ENCODE measurements at places on chromosomes 4 and X.

DNA sequence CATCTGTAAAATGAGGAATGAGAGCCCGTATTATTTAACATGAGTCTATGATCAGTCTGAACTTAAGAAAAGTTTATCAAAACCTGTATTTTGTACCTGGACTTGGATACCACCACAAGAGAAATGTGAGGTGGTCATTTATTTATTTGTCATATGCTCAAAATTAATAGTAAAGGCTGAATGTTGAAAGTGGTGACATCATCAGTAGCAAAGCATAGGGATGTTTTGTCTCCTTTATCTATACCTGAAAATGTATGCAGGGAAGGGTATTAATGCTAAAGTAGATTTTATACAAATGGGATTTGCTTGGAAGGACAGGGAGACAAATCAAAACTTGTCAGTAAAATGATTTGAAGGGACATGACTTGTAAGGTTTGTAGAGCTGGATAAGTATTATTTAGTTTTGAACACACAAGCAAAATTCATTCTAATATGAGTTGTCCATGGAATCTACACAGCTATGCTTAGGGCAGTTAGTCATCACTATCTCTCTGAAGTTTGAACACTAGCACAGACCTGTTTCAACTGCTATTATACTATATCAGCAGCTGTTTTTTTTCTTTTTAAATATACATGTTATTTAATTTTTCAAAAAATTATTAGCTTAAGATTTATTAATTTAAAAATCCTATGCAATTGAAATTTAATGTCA, 52.4 kb upstream of the GUCY1A1 start:
- DNase-seq: no peak

- DNase-seq: no peak
Observed at GRCh38 chrX:41338436-41338835, 4.5 kb downstream of the DDX3X start.

DNA sequence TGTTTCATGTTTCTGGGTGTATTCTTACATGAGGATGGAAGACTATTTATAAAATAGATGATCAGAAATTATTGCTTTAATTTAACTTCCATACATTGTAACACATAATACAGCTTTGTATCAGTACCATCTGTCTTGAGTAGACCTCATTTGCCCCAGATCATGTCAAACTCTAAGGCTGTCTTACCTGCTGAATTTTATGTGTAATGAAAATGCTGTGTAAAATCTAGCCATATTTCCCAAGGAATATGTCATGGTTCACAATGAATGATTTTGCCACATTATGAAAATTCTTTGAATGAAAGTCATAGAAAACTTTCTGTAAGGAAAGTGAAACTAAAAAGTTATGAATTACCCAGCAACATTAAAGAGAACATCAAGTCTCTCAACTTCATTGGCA, 7.4 kb downstream of the BDH2 start:
- DNase-seq: no peak

DNA sequence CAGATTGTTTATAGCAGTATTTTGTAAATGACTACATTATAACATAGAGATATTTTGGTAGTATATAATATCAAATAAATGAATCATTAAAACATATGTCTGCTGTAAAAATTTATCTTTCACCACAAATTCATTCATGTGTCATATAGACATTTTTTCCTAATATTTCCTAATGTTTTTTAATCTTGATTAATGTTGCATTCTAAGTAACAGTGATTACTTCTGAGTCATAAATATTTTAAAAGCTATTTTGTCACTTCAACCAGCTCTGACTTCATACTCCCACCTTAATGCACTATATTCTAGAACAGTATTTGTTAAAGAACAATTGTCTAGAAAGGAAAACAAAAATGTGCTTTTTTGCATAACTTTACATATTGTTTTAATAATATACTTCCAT, 904.6 kb downstream of the CCSER1 start:
- DNase-seq: no peak

GRCh38 chr4:86122404-86122803, 237.4 kb downstream of the MAPK10 start:
- no peak for DNase-seq

- peak; percentile 21 for DNase-seq
Observed at GRCh38 chr4:176964116-176964691, 171.5 kb upstream of the VEGFC start.

- peak; percentile 94 for DNase-seq
Observed at GRCh38 chrX:154417157-154417556, 5.8 kb downstream of the TAFAZZIN start.

GRCh38 chr4:154958621-154959358, 177.7 kb downstream of the RBM46 start:
- DNase-seq: no peak

Data from M059J (cell line).